ENCODE measurements at places on chromosomes 2 and 18. TPM values are rescaled to one million over a fixed set of nuclear protein-coding genes. Genes with fewer than 3 reads are reported as not detected.

- DNase-seq, result no peak
These were observed 54.4 kb downstream of the TRAPPC12 start for GRCh38 chr2:3433776-3434400.

- no peak for DNase-seq
These were observed 111.7 kb upstream of the SIX3 start for GRCh38 chr2:44829771-44830170.

Gene SPATS2L
- 36.8 TPM for total RNA-seq

DNA sequence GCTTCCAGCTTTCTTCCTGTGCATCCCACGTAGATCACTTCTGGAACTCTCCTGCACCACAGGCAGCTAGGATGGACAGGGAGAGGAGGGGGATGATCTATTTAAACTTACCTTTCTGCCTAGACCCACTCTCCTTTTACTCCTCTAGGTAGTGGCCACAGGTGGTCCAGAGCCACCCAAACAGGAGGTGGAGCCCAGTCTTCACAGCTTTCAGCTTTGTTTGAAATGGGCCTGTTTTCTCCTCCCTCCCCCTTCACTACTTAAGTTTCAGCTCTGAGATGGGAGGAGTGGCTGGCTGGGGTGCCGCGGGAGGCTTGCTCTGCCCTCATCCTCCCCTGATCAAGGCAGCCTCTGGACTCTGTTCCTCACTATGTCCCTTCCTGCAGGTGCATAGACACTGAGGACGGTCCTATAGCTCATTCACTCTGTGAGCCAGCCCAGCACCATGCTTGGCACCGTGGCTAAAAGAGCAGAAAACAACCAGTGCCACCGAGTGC, 12.6 kb upstream of the CELF4 start:
- DNase-seq, result no peak

DNA sequence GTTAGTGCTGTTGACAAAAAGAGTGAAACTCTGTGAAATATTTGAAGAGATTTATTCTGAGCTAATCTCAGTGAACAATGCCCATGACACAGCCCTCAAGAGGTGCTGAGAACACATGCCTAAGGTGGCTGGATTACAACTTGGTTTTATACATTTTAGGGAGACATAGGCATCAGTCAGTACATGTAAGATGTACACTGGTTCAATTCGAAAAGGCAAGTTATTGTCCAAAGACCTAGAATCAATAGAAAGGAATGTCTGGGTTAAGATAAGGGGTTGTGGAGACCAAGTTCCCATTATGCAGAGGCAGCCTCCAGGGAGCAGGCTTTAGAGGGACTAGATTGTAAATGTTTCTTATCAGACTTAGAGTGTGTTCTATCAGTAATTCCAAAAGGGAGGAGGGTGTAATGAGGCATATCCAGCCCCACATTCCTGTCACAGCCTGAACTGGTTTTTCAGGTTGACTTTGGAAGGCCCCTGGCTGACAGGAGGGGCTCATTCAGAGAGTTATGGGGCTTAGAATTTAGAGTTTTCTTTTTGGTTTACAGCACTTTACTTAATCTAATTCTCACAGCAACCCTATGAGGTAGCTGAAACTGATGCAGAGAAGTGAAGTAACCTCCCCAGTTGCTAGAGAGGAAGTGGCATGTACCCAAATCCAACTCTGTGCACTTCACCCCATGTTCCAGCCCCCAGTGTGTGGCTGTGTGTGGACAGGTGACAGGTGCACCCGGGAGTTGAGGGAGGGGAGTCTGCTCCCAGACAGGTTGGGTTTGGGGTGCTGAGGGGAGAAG, 28.3 kb upstream of the ASAP2 start:
- DNase-seq, result no peak

Gene CERS6
- 11.2 TPM for total RNA-seq

DNA sequence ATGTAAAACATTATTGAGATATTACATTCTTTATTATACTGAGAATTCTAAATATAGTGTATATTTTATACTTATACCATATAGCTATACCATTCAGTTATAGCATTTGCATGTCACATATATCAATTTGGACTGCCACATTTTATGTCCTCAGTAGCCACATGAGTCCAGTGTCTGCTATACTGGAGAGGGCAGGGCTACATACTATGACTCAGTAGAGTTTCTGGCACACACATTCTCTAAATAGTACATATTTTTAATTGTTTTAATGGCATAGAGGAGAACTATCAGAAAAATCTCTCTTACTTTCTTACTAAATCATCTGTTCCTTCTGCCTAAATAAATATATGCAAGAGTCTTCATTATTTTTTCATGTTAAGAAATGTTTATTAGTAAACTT, 55.4 kb upstream of the COL5A2 start:
- no peak for DNase-seq

GRCh38 chr18:53080687-53081086, 740.7 kb downstream of the DCC start:
- DNase-seq, result no peak

All from activated T-cell treated with anti-CD3 and anti-CD28 coated beads, Interleukin-2, amount 50 U/mL, for 72 hours (primary cell).